Mesothelial cell of epicardium (in vitro differentiated cells): ENCODE measurements at places on chromosomes 5 and 9. TPM values are rescaled to one million over a fixed set of nuclear protein-coding genes. Genes with fewer than 3 reads are reported as not detected.

The LCP2 gene
- not detected in 3 replicates for total RNA-seq

GRCh38 chr5:135053278-135053677 is 19.2 kb upstream of the PITX1 start:
- no peak overlapping the region for H3K4me3 ChIP-seq
- DNase-seq: no peak
- H3K27me3 ChIP-seq: peaks cover 95% of the 10 kb centered on the region
- no peaks in the 10 kb centered on the region for H3K36me3 ChIP-seq
- H3K27ac ChIP-seq: no peak overlapping the region

DNA sequence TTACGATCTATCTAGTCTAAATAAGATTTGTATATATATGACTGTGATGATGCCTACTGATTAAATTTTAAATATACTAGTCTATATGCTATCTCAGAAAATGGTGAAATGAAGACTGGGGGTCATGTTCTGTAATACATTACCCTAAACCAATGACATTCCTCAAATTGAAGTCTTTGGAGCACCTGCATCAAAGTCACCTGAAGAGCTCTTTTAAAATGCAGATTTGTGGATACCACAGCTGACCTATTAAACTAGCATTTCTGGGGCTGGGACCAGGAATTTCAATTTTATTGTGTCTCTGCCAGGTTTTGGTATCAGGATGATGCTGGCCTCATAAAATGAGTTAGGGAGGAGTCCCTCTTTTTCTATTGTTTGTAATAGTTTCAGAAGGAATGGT is 631.9 kb upstream of the DMAC1 start:
- H3K4me1 ChIP-seq: no peaks in the 10 kb centered on the region
- DNase-seq: no peak
- no peak overlapping the region for H3K4me3 ChIP-seq
- peaks cover 2% of the 10 kb centered on the region for H3K36me3 ChIP-seq
- H3K27ac ChIP-seq: no peak overlapping the region
- no peaks in the 10 kb centered on the region for H3K27me3 ChIP-seq

DNA sequence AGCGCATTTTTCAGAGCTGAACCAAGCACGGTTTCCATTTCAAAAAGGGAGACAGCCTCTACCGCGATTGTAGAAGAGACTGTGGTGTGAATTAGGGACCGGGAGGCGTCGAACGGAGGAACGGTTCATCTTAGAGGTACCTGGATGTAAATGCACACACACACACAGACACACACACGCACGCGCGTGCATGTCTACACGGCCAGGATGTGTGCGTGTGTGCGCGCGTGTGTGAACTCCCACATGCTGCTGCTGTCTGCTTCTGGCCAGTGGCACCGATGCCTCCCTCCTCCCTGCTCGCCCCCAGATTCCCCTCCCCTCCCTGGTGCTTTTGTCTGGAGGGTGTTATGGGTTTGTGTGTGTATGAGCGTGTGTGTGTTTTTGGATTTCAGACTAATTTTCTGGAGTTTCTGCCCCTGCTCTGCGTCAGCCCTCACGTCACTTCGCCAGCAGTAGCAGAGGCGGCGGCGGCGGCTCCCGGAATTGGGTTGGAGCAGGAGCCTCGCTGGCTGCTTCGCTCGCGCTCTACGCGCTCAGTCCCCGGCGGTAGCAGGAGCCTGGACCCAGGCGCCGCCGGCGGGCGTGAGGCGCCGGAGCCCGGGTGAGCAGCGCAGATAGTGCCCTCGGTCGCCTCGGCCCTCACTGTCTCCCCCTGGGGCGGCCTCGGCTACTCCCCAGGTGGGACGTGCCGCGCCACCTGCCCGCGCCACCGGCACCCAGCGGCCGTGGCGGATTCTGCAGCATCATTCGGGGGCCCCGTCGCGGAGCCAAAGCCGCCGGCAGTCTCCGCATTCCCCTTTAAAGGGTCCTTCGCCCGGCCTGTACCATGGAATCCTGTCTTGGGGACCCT is at the start of gene NTRK2:
NTRK2 (plus strand) TSS at position 442 of the 850 bp plus-strand sequence. CDS start 1,020 bp downstream, outside the sequence.
- peaks cover 26% of the 10 kb centered on the region for H3K27me3 ChIP-seq
- H3K36me3 ChIP-seq: peaks cover 5% of the 10 kb centered on the region
- peak within 1 kb of the TSS; percentile 81 for H3K4me3 ChIP-seq

DNA sequence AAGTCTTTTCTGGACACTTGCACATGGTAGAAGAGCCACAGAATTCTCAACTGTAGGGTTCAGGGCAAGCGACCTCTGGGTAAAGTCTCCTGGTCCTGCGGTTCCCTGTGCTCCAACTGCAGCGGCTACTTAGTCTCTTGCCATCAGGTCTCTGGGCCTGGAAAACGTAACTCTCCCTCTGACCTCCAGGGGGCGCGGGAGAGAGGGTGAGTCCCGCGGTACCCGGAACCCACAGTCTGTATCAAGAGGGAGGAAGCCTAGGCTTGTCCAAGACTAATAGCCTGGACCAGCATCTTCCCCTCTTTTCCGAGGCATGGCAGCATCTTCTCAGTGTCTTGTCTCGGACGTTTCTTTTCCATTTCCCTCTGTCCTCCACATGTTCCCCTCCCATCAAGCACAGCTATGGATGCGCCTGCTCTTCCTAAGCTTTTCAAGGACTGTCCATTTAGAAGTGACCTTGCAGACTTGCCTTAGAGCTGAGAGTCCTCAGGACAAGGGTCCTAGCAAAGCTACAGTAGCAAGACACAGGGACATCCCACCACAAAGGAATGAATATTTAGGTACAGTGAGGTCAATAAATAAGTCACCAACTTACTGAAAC is 59.3 kb downstream of the FSTL4 start:
- DNase-seq: no peak
- no peak overlapping the region for H3K4me3 ChIP-seq

DNA sequence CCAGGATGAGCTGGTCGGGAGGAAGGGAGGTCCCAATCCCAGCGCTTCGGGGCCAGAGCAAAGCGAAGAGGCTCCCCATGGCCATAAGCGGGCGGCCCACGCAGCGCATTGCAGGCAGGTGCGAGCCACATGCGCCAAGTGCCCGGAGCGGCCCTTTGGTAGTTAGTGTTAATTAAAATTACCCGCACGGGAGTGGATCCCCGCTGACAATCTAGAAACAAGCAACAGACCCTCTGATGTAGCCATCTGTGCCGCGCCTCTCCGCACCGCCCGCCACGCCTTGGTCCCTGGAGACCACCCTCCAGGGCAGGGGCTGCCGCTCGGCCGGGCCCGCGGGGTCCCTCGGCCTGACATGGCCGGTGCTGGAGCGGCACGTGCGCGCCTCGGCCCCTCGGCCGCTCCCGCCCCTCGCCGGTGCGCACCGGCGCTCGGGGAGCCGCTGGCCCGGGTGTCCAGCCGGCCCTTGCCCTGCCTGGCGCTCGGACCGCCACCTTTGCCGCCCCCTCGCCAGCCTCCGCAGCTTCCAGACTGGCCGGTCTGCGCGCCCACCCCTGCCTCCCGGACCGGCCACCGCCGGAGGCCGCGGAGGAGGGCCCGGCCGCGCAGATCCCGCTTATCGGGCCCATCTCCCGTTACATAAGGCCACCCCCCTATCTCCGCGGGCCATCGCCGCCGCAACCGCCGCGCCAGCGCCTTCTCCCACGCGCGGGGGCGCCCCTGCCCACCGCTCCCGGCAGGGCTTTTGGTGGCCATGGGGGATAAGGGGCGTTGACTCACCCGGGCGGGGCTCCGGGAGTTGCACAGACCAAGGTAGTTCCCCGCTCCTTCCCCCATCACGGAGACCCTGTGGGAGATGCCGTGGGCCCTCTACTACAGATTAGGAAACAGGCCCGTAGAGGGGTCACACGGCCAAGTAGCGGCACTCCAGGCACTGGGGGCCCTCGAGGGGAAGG is 1.9 kb upstream of the IL13 start:
- peaks cover 18% of the 10 kb centered on the region for H3K4me1 ChIP-seq
- H3K36me3 ChIP-seq: no peaks in the 10 kb centered on the region
- H3K27ac ChIP-seq: no peak overlapping the region
- peaks cover 61% of the 10 kb centered on the region for H3K27me3 ChIP-seq
- no peak for DNase-seq
- H3K4me3 ChIP-seq: peak overlapping the region; percentile 46

GRCh38 chr5:107671742-107672210 is 1.0 kb upstream of the EFNA5 start:
- peaks cover 20% of the 10 kb centered on the region for H3K4me1 ChIP-seq
- H3K36me3 ChIP-seq: no peaks in the 10 kb centered on the region
- DNase-seq: peak; percentile 16
- H3K4me3 ChIP-seq: peak overlapping the region; percentile 87
- peak overlapping the region; percentile 96 for H3K27ac ChIP-seq
- H3K27me3 ChIP-seq: no peaks in the 10 kb centered on the region

DNA sequence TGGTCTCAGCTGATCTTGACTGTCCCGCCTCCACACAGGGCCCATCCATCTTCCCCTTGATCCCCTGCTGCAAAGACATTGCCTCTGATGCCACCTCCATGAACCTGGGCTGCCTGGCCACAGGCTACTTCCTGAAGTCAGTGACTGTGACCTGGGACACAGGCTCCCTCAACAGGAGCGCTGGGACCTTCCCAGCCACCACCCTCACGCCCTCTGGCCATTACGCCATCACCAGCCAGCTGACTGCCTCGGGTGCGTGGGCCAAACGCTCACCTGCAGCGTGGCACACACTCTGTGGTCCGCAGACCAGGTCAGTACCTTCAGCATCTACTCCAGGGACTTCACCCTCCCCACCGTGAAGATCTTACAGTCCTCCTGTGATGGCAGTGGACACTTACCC is 71.9 kb downstream of the INSL6 start:
- H3K27ac ChIP-seq: no peak overlapping the region
- H3K27me3 ChIP-seq: no peaks in the 10 kb centered on the region
- H3K4me1 ChIP-seq: no peaks in the 10 kb centered on the region
- DNase-seq: no peak
- H3K4me3 ChIP-seq: no peak overlapping the region

The HRH2 gene
- 2.1 to 2.8 TPM (median 2.6 TPM) in 3 replicates for total RNA-seq

DNA sequence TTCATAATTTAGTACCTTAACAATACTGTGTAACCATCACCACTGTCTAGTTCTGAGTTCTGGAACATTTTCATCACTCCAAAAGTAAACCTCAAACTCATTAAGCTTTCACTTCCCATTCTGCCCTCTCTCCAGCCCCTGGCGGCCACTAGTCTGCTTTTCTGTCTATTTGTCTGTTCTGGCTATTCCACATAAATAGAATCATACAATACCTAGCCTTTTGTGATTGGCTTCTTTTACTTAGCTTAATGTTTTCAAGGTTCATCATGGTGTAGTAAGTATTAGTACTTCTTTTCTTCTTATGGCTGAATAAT is 138.7 kb downstream of the RAPGEF6 start:
- H3K27ac ChIP-seq: no peak overlapping the region
- H3K36me3 ChIP-seq: peaks cover 36% of the 10 kb centered on the region
- no peak for DNase-seq
- H3K4me1 ChIP-seq: no peaks in the 10 kb centered on the region
- H3K27me3 ChIP-seq: no peaks in the 10 kb centered on the region

The FAT2 gene
- total RNA-seq: 2.5 to 2.8 TPM (median 2.8 TPM) in 3 replicates

- H3K4me3 ChIP-seq: no peak overlapping the region
- peaks cover 6% of the 10 kb centered on the region for H3K4me1 ChIP-seq
- DNase-seq: no peak
These were observed 42.4 kb downstream of the OSTF1 start for GRCh38 chr9:75130621-75131230.

The OMD gene
- not detected in 3 replicates for total RNA-seq

- DNase-seq: no peak
- H3K27ac ChIP-seq: no peak overlapping the region
- no peaks in the 10 kb centered on the region for H3K36me3 ChIP-seq
- no peak overlapping the region for H3K4me3 ChIP-seq
- peaks cover 10% of the 10 kb centered on the region for H3K27me3 ChIP-seq
These were observed 58.8 kb upstream of the NEK6 start for GRCh38 chr9:124198948-124199347.

DNA sequence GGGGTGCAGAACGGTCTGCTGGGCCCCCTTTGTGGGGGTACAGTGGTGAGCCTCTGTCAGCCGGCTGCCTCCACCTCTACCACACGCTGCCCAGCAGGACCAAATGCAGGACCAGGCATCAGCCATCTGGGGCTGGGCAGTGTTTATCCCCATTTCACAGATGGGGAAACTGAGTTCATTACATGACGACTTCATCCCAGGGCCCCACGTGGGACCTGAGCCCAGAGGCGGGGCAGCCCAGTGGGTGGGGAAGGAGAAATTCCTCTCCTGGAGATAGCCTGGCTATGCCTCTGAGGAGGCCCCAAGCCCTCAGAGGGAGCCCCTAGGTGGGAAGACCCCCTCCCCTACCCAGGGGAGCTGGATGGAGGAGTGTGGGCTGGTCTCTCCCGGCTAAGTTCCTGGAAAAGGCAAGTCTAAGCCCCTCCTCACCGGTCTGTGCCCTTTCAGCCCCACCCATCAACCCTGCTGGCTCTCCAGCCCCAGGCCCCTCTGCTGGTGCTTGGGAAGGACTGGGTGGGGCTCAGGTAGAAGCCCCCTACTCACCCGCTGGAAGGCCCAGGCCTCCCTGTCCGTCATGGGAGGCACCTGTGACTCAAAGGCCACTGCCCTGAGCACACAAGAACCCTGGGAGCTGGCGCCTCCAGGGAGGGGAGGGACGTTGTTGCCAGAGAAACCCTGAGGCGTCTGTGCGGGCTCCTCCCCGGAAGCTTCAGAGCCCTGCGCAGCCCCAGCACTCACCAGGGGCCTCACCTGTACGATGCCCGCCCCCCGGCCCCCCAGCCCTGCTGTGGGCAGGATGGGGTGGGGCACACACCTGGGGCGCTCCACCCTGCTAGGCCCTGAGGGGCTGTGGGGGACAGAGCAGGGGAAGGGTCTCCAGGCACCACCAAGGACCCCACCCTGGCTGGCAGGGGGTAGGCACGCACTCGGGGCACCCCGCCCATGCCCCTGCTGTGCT is 7.4 kb upstream of the CCDC187 start:
- H3K27me3 ChIP-seq: no peaks in the 10 kb centered on the region
- no peaks in the 10 kb centered on the region for H3K36me3 ChIP-seq
- no peak overlapping the region for H3K27ac ChIP-seq
- no peaks in the 10 kb centered on the region for H3K4me1 ChIP-seq
- no peak for DNase-seq
- H3K4me3 ChIP-seq: no peak overlapping the region

- H3K4me1 ChIP-seq: peaks cover 9% of the 10 kb centered on the region
- H3K4me3 ChIP-seq: no peak overlapping the region
- H3K27me3 ChIP-seq: no peaks in the 10 kb centered on the region
- no peak overlapping the region for H3K27ac ChIP-seq
These were observed 15.5 kb upstream of the SOWAHA start for GRCh38 chr5:132797651-132798050.

DNA sequence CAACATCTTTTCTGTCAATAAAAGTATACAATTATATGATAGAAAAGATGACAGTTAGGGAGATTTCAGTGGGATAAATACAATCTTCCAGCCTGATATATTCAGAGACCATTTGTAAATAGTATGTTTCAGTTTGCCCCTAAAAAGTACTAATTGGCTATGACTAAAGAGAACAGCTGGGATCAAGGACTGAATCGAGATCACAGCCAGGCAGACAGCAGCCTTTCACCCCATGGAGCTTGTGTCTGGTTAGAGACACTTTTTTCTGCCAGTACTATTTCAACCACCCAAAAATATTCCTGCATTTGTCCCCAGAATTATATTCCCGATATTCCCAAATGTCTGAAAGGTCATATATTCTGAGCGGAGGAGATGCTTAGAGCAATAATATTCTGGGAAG is 577.3 kb upstream of the TLE4 start:
- H3K36me3 ChIP-seq: no peaks in the 10 kb centered on the region
- H3K27me3 ChIP-seq: no peaks in the 10 kb centered on the region
- no peaks in the 10 kb centered on the region for H3K4me1 ChIP-seq
- no peak for DNase-seq

- H3K4me3 ChIP-seq: no peak overlapping the region
- DNase-seq: no peak
- H3K27me3 ChIP-seq: no peaks in the 10 kb centered on the region
These were observed 279.4 kb upstream of the GRIA1 start for GRCh38 chr5:153211076-153211475.

The TEX10 gene
- 35.6 to 36.2 TPM (median 36.1 TPM) in 3 replicates for total RNA-seq

The ZFR gene
- 68.2 to 71.5 TPM (median 70.7 TPM) in 3 replicates for total RNA-seq

The HAVCR2 gene
- 0.84 to 1.2 TPM (median 0.86 TPM) in 3 replicates for total RNA-seq

GRCh38 chr5:108467563-108467962 is 85.7 kb upstream of the FBXL17 start:
- no peaks in the 10 kb centered on the region for H3K4me1 ChIP-seq
- peaks cover 21% of the 10 kb centered on the region for H3K27me3 ChIP-seq
- H3K36me3 ChIP-seq: no peaks in the 10 kb centered on the region
- DNase-seq: no peak
